Gastroesophageal sphincter (tissue), 4 donors: ENCODE measurements at places on chromosomes 13 and 19. TPM values are rescaled to one million over a fixed set of nuclear protein-coding genes. Genes with fewer than 3 reads are reported as not detected.
A peak's percentile ranks its signal among the peaks of the same experiment; 100 is the strongest.

Gene ZNF616
- total RNA-seq, result 6.6 TPM

Gene SLC7A1
- 23.6 TPM for total RNA-seq

Gene LILRB2
- 5.0 TPM for total RNA-seq

Gene SYCN
- not detected for total RNA-seq

Gene ODAD3
- not detected for total RNA-seq

GRCh38 chr13:102839462-102839861 lies 6.4 kb upstream of the ERCC5 start:
- no peak for ATAC-seq

DNA sequence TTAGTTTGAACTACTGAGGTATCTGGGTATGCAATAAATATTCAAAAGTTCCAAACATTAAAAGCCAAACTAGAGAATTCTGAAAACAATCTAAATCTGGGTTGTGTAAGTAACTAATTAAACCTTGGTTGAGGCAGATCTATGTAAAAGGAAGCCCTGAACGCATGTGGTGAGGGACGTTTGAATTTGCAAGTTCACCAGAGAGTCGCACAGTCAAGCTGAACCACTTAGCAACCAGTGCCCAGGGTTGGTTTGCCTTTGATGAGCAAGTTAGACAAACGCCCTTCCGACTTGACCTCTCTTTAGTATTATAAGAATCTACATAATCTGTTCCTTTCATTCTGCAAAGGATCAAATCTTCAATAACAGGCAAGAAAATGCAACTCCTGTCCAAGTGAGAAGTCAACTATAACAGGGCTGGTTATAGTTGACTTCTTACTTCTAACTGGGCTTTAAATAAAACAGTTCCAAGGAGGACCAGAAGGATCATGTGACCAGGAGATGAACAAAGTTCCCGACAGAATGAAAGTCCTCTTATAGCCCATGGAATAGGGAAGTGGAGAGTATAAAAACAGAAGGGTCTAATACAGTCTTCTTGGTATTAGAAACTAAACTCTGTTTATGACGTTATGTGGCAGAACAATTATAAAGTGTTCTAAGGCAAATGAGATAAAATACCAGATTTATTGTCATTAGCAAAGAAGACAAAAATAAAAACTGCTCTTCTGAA lies 40.6 kb downstream of the PHF11 start:
- ATAC-seq, result no peak

DNA sequence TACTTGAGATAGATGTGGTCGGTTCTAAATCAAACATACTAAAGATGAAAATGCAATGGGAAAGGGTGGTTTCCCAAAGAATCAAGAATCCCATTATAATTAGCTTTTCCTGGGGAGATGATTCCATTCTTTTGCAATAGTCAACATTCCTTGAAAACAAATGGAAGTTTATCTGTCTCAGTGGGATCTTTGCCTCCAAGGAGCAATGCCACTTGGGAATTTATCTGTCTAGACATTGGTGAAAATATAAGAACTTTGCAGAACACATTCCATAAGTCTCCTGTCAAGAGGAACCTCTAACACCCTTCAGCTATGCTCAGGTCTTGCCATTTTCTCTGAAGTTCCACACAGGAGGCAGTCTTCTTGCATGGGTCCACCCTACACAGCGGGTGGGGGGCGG lies 152.5 kb downstream of the KCTD12 start:
- no peak for ATAC-seq

DNA sequence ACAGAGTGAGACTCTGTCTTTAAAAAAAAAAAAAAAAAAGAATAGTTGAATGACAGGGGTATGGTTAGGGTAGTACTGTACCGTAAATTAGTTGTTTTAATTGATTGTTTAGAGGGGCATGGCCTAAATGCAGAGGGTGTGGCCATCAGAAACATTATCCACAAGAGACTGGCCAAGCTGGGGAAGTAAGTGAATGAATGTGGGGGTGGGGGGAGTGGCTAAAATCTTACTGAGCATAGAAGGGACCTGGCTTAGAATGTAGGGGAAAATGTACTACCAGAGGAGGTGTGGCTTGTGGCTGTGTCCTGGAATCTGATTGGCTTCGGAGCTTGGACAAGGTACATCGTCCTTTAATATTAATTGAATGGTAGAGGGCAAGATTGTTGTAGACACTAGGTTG lies 3.8 kb downstream of the BCL2L12 start:
- no peak for ATAC-seq

DNA sequence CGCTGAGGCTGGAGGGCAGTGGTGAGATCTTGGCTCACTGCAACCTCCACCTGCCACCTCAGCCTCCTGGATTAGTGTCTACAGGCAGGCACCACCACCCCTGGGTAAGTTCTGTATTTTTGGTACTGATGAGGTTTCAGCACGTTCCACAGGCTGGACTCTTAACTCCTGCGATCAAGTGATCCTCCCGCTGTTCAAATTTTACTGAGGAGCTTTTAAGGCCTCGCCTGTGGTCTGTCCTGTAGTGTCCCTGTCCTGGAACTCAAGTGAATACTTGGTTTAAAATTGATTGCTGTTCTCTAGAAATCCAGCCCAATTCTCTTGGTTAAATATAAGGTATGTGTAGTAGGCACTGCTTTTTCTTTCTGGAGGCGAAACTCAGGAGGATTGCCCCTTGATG lies 65.2 kb downstream of the DPRX start:
- no peak for ATAC-seq

GRCh38 chr19:52535771-52536447 lies 8.4 kb downstream of the ZNF808 start:
- peak; percentile 97 for ATAC-seq

GRCh38 chr19:2542341-2543069 lies 66.6 kb downstream of the GADD45B start:
- ATAC-seq, result no peak

GRCh38 chr13:73578251-73578875 lies 519.6 kb downstream of the KLF5 start:
- no peak for ATAC-seq

DNA sequence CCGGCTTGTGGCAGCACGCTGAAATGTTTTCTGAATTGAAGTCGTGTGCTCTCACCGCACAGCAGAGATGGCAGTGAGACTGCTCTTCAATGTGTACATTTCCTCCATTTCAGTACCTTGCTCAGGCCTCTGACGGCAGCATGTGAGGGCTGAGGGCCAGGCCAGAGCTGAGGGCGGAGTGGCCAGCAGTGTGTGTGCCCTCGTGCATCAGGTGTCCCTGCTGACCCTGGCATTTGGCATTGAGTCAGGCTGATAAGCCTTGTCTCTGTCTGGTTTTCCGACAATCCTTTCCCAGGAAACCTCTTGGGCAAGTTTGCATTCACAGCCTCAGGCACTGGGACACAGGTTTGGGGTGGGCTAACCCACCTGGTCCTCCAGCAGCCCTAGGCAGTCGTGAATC lies 62.3 kb downstream of the EFNB2 start:
- ATAC-seq, result no peak

- peak; percentile 43 for ATAC-seq
Measured at GRCh38 chr19:7348587-7349230, at the start of gene ARHGEF18. Gene ARHGEF18 (plus strand): TSS chr19:7348937. CDS start chr19:7362891, 13,954 bp downstream.

DNA sequence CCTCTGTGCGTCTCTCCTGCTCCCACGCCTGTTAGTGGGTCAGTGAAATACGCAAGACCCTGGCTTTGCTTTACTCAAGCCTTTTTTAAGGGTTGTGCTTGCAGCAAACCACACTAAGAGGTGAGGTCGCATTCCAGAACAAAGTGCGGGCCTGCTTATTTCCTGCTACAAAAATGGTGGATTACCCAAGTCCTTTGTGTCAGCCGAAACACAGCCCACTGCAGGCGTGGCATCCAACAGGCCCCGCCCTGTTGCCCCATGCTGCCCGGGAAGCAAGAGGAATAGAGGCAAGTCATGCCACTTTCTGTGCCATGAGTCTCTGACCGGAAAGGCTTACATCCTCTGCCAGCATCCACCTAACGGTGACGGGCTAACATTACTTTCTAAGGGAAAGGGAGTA lies 7.7 kb upstream of the IRS2 start:
- ATAC-seq, result no peak

DNA sequence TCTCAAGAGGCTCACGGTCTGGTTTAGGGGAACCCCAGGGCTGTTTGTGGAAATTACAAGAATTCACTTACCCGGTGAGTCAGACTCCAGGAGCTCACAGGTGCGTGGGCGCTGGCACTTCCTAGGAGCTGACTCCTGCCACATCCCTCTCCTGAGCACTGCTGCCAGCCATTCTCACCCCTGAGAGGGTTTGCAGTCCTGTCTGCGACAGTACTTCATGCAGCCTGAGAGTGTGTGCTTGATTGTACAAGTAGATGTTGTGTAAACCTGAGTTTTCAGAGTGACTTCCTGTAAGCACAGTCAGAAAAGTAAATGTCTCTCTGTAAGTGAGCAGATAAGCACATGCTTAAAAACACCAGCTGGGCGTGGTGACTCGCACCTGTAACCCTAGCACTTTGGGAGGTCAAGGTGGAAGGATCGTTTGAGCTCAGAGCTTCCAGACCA lies 8.1 kb downstream of the MRPL4 start:
- ATAC-seq, result no peak

DNA sequence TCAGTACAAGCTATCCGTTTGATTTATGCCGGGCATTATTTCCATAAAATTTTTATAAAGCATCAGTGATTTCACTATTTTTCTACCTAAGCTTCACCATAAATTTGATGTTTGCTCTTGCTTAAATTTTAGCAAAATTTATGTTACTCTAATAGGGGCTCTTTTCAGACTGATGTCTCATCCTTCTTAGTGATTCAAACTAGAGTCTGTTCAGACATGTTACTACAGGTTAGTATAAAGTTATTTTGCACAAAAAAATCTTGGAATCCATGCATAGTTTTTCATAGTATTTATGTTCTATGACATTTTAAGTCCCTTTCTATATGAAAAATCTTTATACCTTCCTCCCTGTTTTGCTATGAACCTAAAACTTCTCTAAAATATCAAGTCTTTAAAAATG lies 1151.9 kb downstream of the SLITRK5 start:
- no peak for ATAC-seq

GRCh38 chr13:33186861-33187291 lies 98.7 kb downstream of the STARD13 start:
- peak; percentile 29 for ATAC-seq

DNA sequence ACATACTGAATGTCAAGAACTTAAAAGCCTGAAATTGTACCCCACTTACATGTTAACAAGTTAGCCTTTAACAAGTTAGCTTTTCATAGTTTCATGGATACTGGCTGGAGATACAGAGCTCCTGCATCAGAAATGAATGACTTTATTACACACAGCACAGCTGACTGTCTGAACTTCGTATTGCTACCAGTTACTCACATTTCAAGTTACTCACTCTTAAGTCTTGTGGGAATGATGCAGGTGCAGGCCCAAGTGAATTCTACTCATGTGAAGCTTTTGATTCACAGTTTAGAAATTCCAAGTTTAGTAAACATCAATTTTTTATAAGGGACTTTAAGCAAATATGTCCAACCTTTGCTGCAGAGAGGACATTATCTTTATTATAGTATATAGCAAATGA lies 762.2 kb upstream of the PRR20A start:
- no peak for ATAC-seq
